BJ (cell line): ENCODE measurements at places on chromosomes 3 and 15. TPM values are rescaled to one million over a fixed set of nuclear protein-coding genes. Genes with fewer than 3 reads are reported as not detected.

Gene CCR2
- not detected in 2 replicates for polyA plus RNA-seq

Gene ZNF148
- 18.4 and 31.7 TPM in 2 replicates for polyA plus RNA-seq

Gene TRPM1
- polyA plus RNA-seq, result 0.18 and 0.44 TPM in 2 replicates

Gene CCR5
- not detected in 2 replicates for polyA plus RNA-seq

Gene GABRR3
- not detected in 2 replicates for polyA plus RNA-seq

Gene ATP10A
- 20.4 and 28.0 TPM in 2 replicates for polyA plus RNA-seq

Gene CSPG4
- 9.5 and 24.1 TPM in 2 replicates for polyA plus RNA-seq

Gene GOLGB1
- polyA plus RNA-seq, result 17.3 and 21.7 TPM in 2 replicates

Gene KY
- polyA plus RNA-seq, result 0.05 TPM in 1 of 2 replicates, not detected in the other

Gene SEMA3B
- polyA plus RNA-seq, result 32.7 and 59.0 TPM in 2 replicates
